ENCODE measurements at places on chromosomes 5 and 9.

DNA sequence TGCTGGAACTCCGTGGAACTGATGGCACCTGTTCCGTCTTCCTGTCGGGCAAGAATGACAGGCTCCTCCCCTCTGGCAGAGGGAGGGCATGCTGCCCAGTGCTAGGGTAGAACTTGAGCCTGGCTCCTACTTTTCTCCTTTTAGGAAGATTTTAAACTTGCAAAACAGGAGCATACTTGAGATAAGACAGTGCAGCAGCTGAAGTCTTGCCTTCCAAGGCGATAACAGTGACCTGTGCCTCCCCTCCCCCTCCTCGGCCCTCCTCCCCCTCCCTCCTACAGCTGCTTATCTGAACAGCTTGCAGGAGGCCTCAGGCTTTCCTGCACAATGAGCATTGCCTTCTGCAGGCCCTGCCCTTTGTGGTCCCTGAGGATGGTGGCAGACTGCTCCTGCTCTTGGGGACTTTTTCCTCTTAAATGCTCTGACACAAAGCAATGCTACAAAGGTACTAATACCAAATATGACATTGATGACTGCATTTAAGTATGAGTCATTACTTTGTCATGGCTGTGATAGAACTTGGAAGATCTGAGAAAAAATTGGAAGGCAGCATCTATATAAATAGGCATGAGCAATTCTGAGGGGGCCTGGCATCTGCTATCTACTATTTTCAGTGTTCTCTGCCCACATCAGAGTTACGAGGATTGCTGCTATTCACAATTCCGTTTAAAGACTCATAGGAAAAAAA lies 2.0 kb downstream of the GADD45G start:
- peak overlapping the region; percentile 82 for H3K27ac ChIP-seq
- no peaks in the 10 kb centered on the region for H3K27me3 ChIP-seq
- no peak for DNase-seq
- no peaks in the 10 kb centered on the region for H3K36me3 ChIP-seq
- peak overlapping the region; percentile 60 for H3K4me3 ChIP-seq

GRCh38 chr9:36731068-36731956 lies 158.6 kb downstream of the MELK start:
- no peak for DNase-seq
- H3K27ac ChIP-seq = no peak overlapping the region
- no peaks in the 10 kb centered on the region for H3K36me3 ChIP-seq
- H3K4me3 ChIP-seq = no peak overlapping the region
- H3K27me3 ChIP-seq = no peaks in the 10 kb centered on the region
- H3K4me1 ChIP-seq = no peaks in the 10 kb centered on the region

- no peaks in the 10 kb centered on the region for H3K27me3 ChIP-seq
- no peak overlapping the region for H3K27ac ChIP-seq
- DNase-seq = no peak
- H3K4me1 ChIP-seq = no peaks in the 10 kb centered on the region
Observed at GRCh38 chr5:164058621-164059020, 553.2 kb downstream of the MAT2B start.

DNA sequence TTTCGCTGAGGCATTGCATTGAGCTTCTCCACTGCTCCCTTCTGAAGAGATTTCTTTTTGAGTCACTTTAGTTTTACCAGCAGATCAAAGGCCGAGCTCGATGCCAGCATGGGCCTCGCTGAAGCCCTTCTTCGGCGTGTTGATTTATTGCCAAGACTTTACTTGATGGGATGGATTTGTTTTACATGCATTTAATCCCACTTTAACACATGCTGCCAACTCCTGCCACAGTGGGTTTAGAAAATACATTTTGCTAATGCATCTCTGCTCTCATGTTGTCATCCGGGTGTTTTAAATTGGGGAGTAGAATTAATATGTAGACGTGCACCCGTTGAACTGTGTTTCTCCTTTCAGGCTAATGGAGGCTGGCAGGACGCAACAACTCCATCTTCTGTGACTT lies 218.3 kb downstream of the PBX3 start:
- no peak overlapping the region for H3K4me3 ChIP-seq
- H3K27me3 ChIP-seq = no peaks in the 10 kb centered on the region
- no peak for DNase-seq
- H3K27ac ChIP-seq = no peak overlapping the region

DNA sequence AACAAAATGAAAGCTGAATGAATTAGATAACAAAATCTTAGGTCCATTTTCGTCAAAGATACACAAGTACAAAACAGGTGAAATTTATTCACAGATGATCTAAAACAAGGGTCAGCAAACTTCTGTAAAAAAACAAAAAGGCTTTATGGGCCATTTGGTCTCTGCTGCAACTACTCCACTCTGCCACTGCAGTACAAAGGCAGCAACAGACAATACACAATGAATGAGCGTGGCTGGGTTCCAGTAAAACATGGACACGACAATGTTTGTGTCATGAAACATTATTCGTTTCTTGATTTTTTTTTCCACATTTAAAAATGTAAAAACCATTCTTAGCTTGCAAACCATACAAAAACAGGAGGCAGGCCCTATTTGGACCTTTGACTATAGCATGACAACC lies 71.9 kb downstream of the ECPAS start:
- no peaks in the 10 kb centered on the region for H3K4me1 ChIP-seq
- H3K27me3 ChIP-seq = no peaks in the 10 kb centered on the region
- no peak overlapping the region for H3K27ac ChIP-seq
- DNase-seq = no peak

- no peak overlapping the region for H3K4me3 ChIP-seq
- peaks cover 6% of the 10 kb centered on the region for H3K4me1 ChIP-seq
- peak; percentile 89 for DNase-seq
Observed at GRCh38 chr9:130461218-130461630, 16.5 kb downstream of the ASS1 start.

GRCh38 chr5:136809382-136809781 lies 444.0 kb upstream of the TRPC7 start:
- H3K36me3 ChIP-seq = no peaks in the 10 kb centered on the region
- H3K27me3 ChIP-seq = no peaks in the 10 kb centered on the region
- H3K27ac ChIP-seq = no peak overlapping the region
- H3K4me3 ChIP-seq = no peak overlapping the region
- no peaks in the 10 kb centered on the region for H3K4me1 ChIP-seq

- H3K36me3 ChIP-seq = peaks cover 14% of the 10 kb centered on the region
- no peak for DNase-seq
- no peaks in the 10 kb centered on the region for H3K27me3 ChIP-seq
- H3K4me1 ChIP-seq = no peaks in the 10 kb centered on the region
Observed at GRCh38 chr9:125929846-125930245, 182.7 kb downstream of the PBX3 start.

GRCh38 chr5:141654298-141654697 lies 3.1 kb upstream of the FCHSD1 start:
- no peak overlapping the region for H3K27ac ChIP-seq
- H3K27me3 ChIP-seq = no peaks in the 10 kb centered on the region
- H3K36me3 ChIP-seq = peaks cover 33% of the 10 kb centered on the region
- no peak for DNase-seq
- H3K4me1 ChIP-seq = peaks cover 11% of the 10 kb centered on the region

DNA sequence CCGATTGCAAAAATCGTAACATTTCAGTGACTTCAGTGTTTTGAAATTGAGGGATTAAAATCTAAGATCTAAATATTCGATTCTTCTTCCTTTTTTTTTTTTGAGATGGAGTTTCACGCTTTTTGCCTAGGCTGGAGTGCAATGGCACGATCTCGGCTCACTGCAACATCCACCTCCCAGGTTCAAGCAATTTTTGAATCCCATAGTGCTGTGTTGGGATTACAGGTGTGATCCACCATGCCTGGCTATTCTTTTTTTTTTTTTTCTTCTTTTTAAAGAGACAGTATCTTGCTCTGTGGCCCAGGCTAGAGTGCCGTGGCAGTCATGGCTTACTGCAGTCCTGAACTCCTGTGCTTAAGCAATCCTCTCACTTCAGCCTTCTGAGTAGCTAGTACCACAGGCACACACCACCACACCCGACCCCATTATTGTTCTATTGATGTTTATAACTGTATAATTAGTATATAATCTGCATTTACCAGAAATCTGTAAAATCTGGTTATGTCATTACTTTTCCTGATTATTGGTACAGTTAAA lies 42.7 kb downstream of the NSD1 start:
- H3K4me1 ChIP-seq = peaks cover 79% of the 10 kb centered on the region
- no peak for DNase-seq
- no peaks in the 10 kb centered on the region for H3K27me3 ChIP-seq
- H3K36me3 ChIP-seq = no peaks in the 10 kb centered on the region
- no peak overlapping the region for H3K27ac ChIP-seq

DNA sequence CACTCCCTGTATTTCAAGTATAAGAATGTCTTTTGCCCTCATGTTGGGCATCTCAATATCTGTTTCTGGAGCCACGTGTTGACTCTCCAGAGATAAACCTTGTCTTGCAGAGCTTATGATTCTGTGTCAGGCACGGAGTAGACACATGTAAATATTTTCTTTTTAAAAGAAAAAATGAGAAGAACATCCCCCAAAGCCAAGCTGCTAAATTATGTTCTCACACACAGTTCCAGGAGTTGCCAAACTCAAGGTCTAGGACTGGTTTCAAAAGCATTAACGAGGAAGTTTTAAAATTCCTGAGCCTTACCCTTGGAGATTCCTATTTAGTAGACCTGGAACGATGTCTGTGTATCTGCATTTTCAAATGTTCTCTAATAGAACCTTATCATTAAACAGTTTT lies 1228.3 kb upstream of the WWC1 start:
- H3K27ac ChIP-seq = no peak overlapping the region
- no peak for DNase-seq
- H3K36me3 ChIP-seq = no peaks in the 10 kb centered on the region
- no peak overlapping the region for H3K4me3 ChIP-seq

- H3K36me3 ChIP-seq = peaks cover 80% of the 10 kb centered on the region
- no peak overlapping the region for H3K27ac ChIP-seq
- no peak for DNase-seq
- no peaks in the 10 kb centered on the region for H3K4me1 ChIP-seq
- H3K27me3 ChIP-seq = no peaks in the 10 kb centered on the region
Observed at GRCh38 chr9:99966716-99967115, 60.3 kb downstream of the STX17 start.

- no peaks in the 10 kb centered on the region for H3K36me3 ChIP-seq
- DNase-seq = no peak
- no peaks in the 10 kb centered on the region for H3K27me3 ChIP-seq
- no peak overlapping the region for H3K27ac ChIP-seq
- H3K4me1 ChIP-seq = no peaks in the 10 kb centered on the region
Observed at GRCh38 chr9:131304676-131305355, 15.3 kb downstream of the PLPP7 start.

- H3K4me3 ChIP-seq = peak overlapping the region; percentile 85
- H3K4me1 ChIP-seq = peaks cover 40% of the 10 kb centered on the region
- H3K36me3 ChIP-seq = peaks cover 30% of the 10 kb centered on the region
- no peak for DNase-seq
Observed at GRCh38 chr9:35732800-35733541, 505 bp downstream of the CREB3 start.

DNA sequence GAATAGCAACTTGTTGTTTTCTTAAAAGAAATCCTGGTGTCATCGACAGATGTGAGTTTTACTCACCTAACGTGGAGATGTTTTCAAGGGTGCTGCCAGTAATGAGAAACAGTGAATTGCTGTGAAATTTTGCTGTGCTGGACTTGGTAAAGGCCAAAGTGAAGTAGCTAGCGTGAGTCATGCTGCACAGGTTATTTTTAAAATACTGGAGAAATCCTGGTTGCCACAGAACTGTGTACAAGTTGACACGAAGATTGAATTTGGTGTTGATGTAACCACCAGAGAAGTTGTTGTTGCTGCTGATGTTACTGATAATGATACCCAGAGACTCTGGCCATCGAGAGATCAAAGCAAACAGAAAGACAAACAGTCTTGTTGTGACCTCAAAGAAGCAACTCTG lies 187.9 kb upstream of the NFIL3 start:
- no peaks in the 10 kb centered on the region for H3K36me3 ChIP-seq
- H3K4me1 ChIP-seq = no peaks in the 10 kb centered on the region
- H3K4me3 ChIP-seq = no peak overlapping the region
- peaks cover 6% of the 10 kb centered on the region for H3K27me3 ChIP-seq
- H3K27ac ChIP-seq = no peak overlapping the region
- no peak for DNase-seq

- no peak for DNase-seq
- H3K27ac ChIP-seq = no peak overlapping the region
- H3K27me3 ChIP-seq = no peaks in the 10 kb centered on the region
- no peaks in the 10 kb centered on the region for H3K36me3 ChIP-seq
- H3K4me1 ChIP-seq = no peaks in the 10 kb centered on the region
Observed at GRCh38 chr9:86413971-86414880, 60.0 kb upstream of the TUT7 start.

DNA sequence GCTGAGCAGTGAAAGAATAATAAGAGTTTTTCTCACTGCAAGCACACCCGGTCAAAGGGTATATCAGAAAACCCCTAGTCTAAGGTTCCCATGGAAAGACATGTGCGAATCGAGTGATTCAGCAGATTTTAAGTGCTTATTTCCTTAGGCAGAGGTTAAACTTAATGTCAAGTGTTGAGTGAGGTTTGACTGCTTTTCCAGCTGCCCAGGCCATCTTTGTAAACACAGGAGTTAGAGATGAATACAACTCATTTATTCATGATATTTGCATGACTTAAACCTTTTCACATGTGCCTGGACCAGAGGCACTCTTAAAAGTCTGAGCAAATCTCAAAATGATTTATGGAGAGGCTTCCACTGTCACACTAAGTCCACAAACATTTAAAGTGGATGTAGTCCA lies 137.8 kb upstream of the RGMB start:
- H3K4me3 ChIP-seq = no peak overlapping the region
- no peaks in the 10 kb centered on the region for H3K27me3 ChIP-seq
- no peaks in the 10 kb centered on the region for H3K36me3 ChIP-seq
- DNase-seq = no peak

DNA sequence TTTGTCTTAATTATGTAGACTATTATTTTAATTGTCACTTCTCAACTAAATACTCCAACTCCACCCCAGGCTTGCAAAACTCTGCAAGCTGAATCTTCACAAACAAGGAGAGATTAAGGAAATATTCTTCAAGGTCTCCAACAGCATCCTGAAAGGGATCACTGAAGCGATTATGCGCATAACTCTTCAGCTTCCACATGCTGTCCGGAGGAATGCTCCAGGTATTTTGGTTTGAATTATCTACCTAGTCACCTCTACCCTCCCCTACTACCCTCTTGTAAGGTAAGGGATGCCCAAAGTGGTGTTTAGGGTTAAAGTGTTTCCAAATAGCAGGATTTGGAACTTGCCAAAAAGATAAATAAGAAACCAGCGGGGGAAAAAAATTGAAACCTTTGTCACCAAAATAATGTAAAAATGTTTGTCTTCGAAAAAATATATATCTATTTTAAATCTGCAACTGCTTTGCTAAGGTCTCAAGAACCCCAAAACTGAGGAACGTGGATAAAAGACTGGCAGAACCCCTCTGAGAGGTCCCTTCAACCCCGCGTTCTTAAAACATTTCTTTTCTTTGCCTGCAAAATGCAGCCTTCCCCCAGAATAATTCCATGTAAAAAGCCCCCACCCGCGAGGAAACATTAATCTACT lies 11.6 kb downstream of the PTCH1 start:
- peaks cover 68% of the 10 kb centered on the region for H3K27me3 ChIP-seq
- H3K36me3 ChIP-seq = no peaks in the 10 kb centered on the region
- peak overlapping the region; percentile 72 for H3K4me3 ChIP-seq
- no peak overlapping the region for H3K27ac ChIP-seq
- H3K4me1 ChIP-seq = peaks cover 56% of the 10 kb centered on the region

- H3K4me1 ChIP-seq = no peaks in the 10 kb centered on the region
- no peak for DNase-seq
- H3K27ac ChIP-seq = no peak overlapping the region
- no peaks in the 10 kb centered on the region for H3K27me3 ChIP-seq
- H3K4me3 ChIP-seq = no peak overlapping the region
Observed at GRCh38 chr9:5122516-5122915, 62.9 kb downstream of the INSL6 start.

- no peak overlapping the region for H3K27ac ChIP-seq
- DNase-seq = no peak
- H3K36me3 ChIP-seq = no peaks in the 10 kb centered on the region
- H3K4me1 ChIP-seq = no peaks in the 10 kb centered on the region
- no peaks in the 10 kb centered on the region for H3K27me3 ChIP-seq
Observed at GRCh38 chr5:15234911-15235310, 265.1 kb upstream of the FBXL7 start.

Data from spleen (tissue), 13 donors.